B cell (primary cell): ENCODE measurements at places on chromosomes 11 and 22.

DNA sequence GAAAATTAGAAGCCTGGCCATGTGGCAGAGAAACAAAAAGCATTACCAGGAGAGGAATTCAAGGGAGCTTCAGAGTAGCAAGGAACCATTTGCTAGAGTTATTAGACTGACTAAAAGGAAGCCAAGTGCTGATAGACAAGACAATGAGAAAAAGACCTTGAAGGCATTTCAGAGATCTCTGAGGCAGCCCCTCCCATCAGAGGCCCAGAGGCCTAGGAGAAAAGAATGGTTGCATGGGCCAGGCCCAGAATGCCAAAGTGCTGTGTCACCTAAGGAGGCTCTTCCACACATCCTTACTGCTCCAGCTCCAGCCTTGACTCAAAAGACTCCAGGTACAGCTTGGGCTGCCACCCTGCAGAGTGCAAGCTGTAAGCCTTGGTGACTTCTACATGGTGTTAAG is 61.8 kb upstream of the POU2AF2 start:
- no peak for DNase-seq

- no peak for DNase-seq
These were observed 555.9 kb downstream of the MIAT start for GRCh38 chr22:27213294-27213693.

DNA sequence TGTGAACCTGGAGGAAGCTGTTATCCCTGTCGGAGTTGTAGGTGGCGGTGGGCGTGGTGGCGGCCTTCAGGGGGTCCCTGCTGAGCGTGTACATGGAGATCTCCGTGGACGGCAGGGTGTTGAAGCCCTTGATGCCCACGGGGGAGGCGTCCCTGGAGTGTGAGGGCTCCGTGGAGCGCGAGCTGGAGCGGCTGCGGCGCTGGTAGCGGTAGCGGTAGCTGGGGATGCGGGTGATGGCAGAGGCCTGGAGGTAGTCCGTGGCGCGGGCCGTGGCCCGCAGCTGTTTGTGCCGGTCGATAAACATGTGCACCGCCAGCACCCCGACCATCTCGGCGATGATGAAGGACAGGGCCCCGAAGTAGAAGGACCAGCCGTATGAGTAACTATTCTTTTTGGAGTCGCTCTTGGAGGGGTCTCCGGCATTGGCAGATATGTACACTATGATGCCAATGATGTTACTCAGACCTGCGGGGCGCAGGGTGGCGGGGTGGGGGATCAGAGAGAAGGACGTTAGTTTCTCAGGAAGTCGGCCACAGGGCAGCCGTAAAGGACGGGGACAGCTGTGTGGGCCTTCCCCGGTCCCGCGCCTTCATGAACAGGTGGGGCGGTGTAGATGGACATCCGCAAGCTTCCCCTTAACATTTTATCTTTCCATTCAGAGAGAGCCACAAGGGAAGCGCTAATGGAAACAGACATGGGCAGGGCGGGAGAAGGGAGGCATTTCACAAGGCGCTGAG is 35.6 kb upstream of the EIF3D start:
- no peak for DNase-seq

DNA sequence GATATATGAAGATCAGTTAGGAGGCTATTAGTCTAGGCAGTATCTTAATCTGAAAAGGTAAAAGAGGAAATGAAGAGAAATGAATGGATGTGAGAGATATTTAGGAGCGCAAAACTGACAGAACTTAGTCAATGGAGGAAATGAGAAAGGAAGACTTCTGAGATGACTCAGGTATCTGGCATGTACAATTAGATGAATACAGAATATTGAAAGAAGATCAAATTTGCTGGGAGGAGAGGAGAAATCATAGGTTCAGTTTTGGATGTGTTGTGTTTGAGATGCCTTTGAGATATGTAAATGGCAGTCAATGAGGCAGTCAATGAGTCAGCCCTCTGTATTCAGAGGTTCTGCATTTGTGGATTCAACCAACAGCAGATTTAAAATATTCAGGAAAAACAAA is 42.9 kb upstream of the GAB2 start:
- no peak for DNase-seq

DNA sequence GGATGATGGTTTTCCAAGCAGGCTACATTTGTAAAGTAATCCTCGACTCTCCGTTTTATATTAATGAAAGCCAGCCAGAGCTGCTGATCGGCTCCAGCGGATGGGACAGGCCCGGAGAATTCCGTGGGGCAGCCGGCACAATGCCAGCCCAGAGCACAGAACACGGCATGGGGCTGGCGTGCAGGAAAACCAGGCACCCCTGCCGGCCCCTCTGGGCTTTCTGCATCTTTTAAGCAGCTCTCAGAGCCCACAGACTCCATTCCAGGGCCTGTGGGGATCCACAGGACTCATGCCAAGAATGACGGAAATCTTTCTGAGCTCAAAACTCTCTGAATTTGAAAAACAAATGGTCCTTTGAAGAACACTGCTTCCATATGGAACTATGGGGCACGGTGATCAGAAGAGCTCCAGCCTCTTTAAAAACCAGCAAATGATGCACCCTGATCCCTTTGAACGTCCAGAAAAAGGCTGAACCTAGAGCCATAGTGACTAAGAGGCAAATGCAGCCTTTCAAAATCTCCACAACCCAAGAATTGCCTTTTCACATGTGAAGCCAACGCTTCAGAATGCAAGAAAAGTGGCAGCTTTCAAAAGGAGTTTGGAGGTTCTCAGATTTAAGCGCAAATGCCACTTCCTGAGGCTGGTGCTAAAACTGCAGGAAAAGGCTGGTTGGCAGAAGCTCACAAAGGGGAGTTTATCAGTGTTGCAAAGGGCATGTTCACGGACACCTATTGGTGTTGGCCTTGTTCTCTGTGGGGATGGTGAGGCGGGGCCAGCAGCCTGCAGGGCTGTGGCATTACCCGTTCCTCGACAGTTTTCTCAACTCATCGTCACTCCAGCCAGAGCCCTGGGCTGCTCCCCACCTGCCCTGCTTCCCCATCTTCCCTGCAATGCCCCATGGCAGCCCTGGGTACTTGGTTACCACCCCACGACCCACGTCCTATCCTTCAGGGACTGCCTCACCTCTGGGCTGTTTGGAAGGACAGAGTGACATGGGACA is 212.5 kb downstream of the CTTN start:
- no peak for DNase-seq

- peak; percentile 17 for DNase-seq
These were observed 42.5 kb downstream of the CLPB start for GRCh38 chr11:72391638-72392423.

- DNase-seq: no peak
These were observed 140.5 kb downstream of the FCHSD2 start for GRCh38 chr11:73001615-73002014.

GRCh38 chr11:13310443-13310842 is 32.9 kb downstream of the BMAL1 start:
- DNase-seq: no peak

- no peak for DNase-seq
These were observed 46.4 kb downstream of the APOL1 start for GRCh38 chr22:36299295-36299694.

DNA sequence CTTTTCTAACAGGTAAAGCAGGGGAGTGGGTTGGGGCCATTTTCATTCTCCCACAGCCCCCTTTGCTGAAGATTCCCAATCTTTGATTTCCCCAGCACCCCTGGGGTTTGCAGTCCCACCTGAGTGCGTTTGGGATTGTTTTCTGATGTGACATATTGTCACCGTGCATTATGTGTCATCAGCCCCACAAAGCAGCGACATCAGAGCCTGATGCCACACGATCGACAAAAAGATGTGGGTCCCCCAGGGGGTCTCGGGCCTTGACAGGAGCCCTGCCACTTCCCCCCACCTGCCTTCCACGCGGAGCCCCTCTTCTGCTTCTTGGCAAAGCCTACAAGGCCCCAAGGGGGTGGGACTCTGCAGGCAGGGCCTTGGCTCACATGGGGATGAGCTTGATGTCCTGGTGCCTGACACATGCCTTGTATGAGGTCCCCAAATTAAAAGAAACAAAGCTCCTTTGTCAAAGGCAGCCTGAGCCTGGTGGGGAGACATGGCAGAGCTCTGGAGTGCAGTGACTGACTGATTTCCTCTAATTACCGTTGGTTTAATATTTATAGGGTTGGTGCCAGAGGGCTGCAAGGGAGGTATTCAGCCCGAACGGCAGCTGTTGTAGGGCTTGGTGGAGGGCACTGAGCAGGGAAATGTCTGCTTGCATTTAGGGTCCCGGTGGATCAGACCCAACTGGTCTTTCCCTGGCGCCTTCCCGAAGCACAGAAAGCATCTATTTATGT is 149.2 kb downstream of the MIAT start:
- DNase-seq: no peak

GRCh38 chr11:121385688-121386087 is 66.4 kb upstream of the SORL1 start:
- DNase-seq: no peak

DNA sequence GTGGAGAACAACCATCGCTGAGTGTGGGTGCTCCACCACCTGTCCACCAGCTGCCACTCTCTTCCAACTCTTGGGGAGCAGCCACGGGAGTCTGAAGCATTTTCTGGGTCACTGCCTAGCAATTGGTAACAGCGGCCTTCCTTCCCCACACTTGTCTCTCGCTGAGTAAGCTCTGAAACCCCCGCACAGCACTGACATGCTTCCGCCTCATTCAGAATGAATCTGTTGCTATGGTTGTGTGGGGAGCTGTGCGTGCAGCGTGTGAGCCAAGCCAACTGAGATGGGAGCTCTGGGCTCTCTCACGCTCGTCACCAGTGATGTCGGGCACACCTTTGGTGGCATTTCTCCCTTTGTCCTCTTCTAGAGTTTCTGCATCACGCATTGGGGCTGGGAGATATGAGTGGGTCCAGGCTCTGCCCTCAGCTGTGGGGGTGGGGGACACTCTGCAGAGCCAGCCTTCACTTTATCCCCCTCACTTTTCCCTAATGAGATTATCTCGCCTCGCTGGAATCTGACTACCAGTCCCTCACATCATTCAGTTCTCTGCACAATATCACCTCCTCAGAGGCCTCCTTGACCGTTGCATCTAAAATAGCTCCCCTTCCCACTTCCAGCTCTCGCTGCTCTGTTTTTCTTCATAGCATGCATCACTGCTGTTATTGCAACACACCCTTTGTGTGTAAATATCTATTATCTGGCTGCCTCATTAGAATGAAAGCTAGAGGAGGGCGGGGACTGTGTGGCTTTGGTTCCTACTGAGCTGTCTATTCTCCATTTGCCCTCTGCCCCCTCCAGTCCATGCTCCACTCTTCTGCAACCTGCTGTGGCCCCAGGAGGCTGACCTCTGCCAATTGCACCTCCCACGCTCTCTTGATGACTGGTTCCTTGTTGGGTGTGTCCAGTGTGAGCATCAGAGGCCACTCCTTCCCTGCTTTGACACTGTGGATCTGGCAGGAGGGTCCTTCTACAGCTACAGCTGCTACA is 569.9 kb upstream of the CADM1 start:
- DNase-seq: no peak

DNA sequence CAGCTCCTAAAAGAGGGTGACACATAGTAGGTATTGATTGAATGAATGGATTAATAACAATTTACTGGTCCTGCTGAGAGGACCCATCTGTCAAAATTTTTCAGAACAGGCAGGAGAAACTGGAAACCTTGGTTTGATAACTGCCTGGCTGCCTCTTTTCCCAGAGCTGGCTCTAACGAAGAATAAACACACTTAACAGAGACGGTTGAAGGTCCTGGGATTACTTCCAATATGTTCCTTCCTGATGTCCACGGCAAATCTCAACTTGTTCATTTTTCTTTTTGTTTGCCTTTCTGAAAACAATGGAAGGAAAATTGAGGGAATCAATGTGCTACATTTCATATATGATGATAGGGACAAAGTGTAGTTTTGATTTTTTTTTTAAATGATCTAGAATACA is 76.5 kb upstream of the SYT13 start:
- no peak for DNase-seq

DNA sequence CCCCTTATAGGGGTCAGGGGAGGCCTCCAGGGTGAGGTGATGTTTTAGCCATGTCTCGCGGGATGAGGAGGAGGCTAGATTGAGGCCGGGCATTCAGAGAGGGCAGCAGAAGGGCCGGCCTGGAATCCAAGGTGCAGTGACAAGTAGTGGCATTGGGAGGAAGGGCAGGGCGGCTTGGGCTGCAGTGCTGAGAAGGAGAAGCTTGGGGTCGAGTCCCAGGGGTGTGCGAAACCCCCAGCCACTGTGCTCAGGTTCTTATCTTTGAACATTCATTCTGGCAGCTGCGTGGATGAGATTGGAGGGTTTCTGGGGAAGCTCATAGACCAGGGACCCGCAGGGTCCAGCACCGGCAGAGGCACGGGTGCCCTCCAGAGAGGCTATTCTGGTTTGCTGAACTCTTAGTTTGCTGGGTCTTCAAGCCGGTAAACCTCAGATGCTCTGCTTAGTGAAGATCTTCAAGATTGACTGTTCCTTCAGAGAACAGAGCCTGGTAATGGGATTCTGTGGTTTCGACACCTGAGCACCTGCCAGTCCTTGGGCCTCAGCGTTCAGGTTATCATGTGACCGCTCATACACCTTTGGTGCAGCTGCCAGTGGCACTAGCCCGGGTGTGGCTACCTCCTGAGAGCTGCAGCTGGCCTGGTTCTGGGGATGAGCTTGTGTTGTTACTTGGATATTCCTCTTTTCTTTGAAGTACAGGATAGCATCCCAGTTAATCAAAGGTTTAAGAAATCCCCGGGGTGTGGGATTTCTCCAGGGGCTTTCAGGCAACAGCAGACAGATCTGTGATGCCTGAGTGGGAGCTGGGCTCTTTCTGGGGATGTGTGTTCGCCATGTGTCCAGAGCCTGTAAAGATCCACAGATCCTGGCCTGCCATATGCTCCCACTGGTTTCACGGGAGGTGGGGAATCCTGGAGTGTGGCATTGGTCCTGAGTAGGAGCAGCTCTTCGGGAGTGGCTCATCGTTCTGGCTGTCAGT is 152.8 kb downstream of the TBC1D22A start:
- no peak for DNase-seq

- no peak for DNase-seq
These were observed 48.0 kb upstream of the PARVG start for GRCh38 chr22:44132724-44133123.

GRCh38 chr22:26890870-26891269 is 233.5 kb downstream of the MIAT start:
- no peak for DNase-seq

- DNase-seq: no peak
These were observed 58.4 kb downstream of the PPFIBP2 start for GRCh38 chr11:7572001-7572712.

GRCh38 chr11:79437981-79438630 is 2.7 kb downstream of the TENM4 start:
- DNase-seq: no peak

- no peak for DNase-seq
These were observed 59.1 kb downstream of the IGLL1 start for GRCh38 chr22:23520863-23521440.
